ENCODE measurements at places on chromosomes 16 and 17.
A peak's percentile ranks its signal among the peaks of the same experiment; 100 is the strongest.

DNA sequence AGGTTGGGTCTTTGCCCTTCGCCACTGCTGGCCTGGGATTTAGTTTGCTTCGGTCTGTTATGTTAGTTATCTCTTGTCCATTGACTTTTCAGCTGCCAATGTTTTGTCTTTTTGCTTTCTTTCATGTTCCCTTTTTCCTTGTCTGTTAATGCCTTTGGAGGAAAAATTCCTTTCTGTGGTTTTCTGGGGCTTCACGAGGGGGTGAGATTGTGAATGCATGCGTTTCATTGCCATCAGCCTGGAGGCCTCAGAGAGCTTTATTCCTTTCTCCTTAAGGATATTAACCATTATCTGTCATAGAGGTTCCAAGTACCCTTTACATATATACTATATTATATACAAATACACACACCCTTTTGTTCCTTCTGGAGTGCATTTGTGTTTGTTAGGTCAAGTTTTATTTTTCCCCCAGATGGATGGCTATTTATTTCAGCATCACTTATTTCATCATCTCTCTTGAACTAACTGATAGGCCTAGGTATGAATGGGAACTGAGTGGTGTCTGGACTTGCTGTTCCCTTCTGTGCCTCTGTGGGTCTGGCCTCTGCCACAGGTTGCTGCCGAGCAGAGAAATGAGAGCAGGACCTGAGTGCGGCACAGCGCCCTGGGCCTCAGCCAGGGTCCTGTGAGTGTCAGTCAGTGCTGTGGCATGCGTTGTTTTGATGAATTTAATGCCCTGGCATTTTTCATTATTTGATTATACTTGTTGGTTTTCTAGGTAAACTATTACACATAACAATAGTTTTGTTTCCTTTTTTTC, 193.4 kb downstream of the LGALS9B start:
- no peak for DNase-seq

GRCh38 chr16:49589544-49590031, 216.0 kb downstream of the C16orf78 start:
- DNase-seq = no peak

DNA sequence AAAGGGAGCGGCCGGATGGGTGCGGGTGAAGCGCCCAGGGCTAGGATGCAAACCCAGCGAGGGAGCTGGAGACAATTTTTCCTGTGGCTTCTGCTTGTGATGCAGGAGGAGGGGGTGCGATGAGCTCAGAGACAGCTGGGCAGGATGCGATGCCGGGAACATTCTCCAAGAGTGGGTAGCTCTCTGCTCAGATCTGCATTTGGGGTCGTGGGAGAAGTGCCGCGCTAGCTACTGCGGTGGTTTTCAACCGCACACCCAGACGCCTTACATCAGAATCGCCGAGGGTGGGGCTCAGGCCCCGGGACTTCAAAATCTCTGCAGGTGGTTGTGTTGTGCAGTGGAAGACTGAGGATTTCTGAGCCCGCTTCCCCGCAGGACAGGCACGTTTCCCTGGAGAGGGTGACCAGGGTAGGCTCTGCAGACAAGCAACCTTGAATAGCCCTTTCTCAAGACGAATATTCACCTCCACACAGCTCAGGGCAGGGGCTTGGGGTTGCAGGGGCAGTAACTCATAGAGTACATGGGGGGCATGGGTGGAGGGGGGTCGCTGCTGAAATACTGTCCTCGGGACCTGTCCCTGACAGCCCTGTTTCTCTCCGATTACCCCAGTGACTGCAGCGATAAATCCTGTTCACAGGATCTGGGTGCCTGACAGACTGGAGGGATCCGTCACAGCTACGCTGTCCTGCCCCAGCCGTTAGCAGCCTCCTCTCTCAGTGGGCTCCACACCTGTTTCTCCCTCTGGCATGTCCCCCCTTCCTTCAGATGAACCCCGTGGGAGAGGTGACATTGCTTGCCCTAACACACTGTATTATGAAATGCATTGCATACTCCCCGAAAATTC, 63.3 kb downstream of the HAPSTR1 start:
- peak; percentile 96 for DNase-seq

- DNase-seq = peak; percentile 98
These were observed 6.6 kb downstream of the ANKFN1 start for GRCh38 chr17:56159826-56160380.

DNA sequence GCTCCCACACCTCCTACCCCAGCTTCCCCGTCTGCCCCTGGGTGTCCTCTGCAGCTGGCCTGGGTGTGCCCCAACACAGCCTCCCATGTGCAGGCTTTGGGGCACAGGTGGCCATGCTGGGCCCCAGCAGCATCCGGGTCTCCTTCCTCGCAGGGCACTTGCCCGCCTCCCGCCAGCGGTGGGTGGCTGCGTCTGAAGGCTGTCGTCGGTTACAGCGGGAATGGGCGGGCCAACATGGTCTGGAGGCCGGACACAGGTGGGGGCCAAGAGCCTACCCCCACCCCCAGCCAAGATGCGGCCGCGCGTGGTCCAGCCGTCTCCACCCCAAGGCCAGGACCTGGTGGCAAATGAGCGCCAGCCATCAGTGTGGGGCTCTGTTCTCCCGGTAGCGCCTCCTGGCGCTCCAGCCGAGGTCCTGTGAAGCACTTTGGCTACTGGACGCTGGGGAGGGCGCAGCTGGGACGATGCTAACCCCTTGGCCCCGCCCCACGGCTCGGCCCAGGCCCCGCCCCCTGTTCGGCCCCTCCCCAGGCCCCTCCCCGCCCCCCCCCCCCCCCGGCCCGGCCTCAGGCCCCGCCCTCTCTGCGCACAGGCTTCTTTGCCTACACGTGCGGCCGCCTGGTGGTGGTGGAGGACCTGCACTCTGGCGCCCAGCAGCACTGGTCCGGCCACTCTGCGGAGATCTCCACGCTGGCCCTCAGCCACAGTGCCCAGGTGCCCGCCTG, 7.3 kb upstream of the RHOT2 start:
- DNase-seq = peak; percentile 95

DNA sequence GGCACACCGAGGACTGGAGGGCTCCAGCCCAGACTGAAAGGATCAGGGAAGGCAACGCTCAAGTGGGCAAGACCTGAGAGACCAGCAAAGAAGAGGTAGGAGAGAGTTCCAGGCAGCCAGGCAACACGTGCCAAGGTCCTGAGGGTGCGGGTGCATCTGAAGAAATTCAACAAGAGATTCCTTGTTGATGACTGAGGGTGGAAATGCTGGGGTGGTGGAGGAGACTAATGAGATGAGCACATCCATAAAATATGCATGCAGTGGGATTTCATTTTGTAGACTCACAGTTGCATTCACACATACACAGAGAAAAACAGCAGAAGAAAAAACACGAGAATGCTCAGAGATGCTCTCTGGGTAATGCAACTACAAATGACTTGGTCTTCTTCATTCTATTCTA, 154.8 kb upstream of the FOXF1 start:
- no peak for DNase-seq

- no peak for DNase-seq
These were observed 30.8 kb upstream of the CRISPLD2 start for GRCh38 chr16:84788920-84789391.

GRCh38 chr16:85181739-85182129, 69.5 kb upstream of the CIBAR2 start:
- DNase-seq = no peak

GRCh38 chr16:47323241-47323640, 137.6 kb downstream of the ITFG1 start:
- DNase-seq = no peak

GRCh38 chr16:68229431-68230175, 6.3 kb downstream of the ESRP2 start:
- DNase-seq = peak; percentile 73

GRCh38 chr16:84247331-84247730, 7.5 kb upstream of the KCNG4 start:
- no peak for DNase-seq

- DNase-seq = no peak
These were observed 500.1 kb downstream of the MAF start for GRCh38 chr16:79100447-79100846.

DNA sequence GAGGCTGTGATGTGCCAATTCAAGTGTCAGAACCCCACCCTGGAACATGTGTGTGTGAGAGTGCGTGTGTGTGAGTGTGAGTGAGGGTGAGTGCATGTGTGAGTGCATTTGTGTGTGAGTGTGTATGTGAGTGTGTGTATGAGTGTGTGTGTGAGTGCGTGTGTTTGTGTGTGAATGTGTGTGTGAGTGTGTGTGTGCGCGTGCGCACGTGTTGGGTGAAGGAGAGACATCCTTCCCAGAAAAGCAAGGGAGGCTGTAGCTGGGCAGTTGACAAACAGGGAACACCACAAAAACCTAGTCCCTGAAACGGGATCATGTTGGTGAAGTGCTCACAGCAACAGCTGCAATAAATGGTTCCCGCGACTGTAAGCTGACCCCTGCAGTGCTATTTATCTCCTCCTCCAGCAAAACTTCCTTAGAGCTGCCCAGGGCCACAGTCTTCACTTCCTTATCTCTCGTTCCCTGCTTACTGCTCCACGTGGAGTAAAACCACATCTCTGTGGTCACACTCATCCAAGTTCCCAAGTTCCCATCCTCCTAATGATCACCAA, 40.1 kb upstream of the RPL38 start:
- DNase-seq = peak; percentile 23

- no peak for DNase-seq
These were observed 52.5 kb downstream of the NFAT5 start for GRCh38 chr16:69618307-69618706.

GRCh38 chr17:34879146-34879545, 82.1 kb downstream of the CCT6B start:
- no peak for DNase-seq

DNA sequence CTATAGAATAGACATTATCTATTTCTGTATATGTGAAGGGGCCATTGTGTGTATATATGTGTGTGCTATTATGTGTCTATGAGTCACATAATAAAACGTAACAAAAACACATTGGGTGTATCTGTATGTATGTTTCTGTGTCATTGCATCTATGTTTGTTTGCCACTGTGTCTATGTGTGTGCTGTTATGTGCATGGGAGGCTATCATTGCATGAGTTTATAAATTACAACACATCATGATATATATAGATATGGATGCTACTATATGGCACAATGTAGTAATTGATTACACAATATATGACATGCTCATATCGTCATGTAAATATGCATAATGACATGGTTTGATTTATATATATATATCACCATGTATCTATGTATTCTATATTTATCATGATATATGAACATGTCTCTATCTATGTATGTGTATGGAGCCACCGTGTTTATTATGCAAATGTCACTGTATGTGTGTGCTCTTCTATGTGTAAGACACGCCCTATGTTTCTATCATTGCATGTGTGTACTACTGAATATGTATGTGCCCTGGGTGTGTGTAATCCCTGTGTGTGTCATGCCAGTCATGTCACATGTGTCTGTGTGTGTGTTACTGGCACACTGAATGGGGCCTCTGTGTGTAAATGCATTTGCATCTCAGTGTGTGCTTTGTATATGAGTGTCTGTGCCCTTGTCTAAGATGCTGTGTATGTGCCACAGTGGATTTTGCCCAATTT, 1.4 kb upstream of the TSPOAP1 start:
- DNase-seq = peak; percentile 46
